ENCODE measurements at places on chromosomes 6 and 20.

GRCh38 chr20:53844259-53844658 is 226.1 kb downstream of the BCAS1 start:
- DNase-seq, result no peak

DNA sequence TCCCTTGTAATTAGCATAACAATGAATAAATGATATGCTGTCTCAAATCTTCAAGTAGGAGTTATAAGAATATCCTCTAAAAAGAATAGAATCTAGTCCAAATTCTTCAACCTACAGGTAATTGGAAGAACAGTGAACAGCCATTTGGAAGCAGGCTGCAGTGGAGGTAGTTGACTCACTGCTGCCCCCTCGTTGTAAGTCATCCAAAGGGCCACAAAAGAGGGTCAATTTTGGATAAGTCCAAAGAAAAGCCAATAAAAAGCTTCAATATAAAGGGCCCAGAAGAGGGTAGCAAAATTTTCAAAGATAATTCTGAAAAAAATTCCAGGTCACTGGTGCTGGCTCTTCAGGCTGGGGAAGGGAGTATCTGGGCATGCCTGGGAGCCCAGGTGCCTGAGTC is 60.8 kb upstream of the SSTR4 start:
- no peak for DNase-seq

DNA sequence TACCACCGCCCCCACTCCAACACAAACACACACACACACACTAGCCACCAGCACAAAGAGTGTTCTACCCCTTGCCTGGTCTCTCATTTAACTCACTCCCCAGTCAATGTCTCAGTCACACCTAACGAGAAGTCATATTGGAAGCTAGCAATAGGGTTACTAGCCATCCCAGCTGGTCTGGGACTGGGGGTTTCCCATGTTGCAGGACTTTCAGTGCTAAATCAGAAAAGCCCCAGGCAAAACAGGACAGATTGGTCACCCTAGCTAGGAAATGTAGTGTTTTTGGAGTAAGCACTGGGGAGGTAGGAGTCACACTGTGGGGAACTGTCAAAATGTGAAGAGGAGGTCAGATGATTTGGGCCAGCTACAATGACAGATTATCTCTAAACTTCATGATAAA is 158.1 kb downstream of the UNC5CL start:
- DNase-seq, result no peak

GRCh38 chr20:16063881-16064280 is 509.4 kb downstream of the KIF16B start:
- DNase-seq, result no peak

DNA sequence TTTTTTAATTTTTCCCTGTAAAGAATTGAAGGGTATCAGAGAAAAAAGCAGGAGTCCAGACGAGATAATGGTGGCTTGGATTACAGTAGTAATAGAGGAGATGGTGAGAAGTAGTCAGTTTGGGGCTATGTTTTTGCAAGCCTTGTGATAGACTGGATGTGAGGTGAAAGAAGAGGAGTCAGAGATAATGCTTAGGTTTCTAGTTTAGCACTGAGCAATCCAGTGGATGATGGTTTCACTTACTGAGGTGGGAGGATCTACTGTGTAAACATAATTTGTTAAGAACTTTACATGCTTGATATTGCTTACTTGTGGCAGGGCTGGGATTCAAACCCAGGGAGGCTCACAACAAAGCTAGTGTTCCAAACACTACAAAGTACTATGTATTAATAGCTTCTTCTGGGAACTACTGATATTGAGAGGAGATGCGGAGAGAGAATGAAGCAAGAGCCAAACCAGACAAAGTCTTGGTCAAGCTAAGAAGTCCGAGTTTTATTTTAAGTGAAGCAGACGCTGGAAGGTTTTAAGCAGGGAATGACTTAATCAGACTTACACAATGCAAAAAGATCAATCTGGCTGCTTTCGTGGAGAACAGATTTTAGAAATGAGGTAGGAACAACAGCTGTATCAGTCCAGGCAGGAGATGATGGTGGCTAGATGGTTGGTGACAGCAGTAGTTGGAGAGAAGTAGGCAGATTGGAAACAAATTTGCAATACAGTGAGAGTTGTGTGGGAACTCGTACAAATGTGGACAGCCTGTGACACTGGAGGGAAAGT is 58.0 kb downstream of the ZFAND3 start:
- no peak for DNase-seq

- DNase-seq, result no peak
These were observed 741.3 kb downstream of the DOK5 start for GRCh38 chr20:55216525-55217242.

- DNase-seq, result no peak
These were observed 185.8 kb upstream of the PRDM1 start for GRCh38 chr6:105900125-105900937.

GRCh38 chr6:17729223-17730077 is 22.7 kb upstream of the NUP153 start:
- DNase-seq, result no peak

DNA sequence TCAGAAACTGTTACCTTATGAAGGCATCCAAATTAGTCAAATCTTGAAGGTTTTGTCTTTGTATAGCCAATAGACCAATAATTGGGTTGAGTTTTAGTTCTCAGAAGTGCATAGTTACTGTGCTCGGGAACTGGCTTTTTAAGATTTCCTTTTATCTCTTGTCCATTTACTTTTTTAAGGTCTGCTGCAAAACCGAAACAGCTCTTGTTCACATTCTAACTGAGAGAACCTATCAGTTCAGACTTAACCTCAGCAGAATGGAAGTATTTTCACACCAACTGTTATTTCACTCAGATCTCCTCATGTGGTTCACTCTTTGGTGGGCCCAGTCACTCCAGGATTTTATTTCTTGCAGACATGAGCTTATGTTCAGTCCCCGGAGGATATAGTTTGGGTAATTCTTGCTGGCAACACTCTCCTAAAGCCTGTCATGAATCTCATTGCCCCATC is 55.5 kb downstream of the TPBG start:
- DNase-seq, result no peak

GRCh38 chr6:111591370-111591900 is 14.2 kb downstream of the TRAF3IP2 start:
- peak; percentile 52 for DNase-seq

DNA sequence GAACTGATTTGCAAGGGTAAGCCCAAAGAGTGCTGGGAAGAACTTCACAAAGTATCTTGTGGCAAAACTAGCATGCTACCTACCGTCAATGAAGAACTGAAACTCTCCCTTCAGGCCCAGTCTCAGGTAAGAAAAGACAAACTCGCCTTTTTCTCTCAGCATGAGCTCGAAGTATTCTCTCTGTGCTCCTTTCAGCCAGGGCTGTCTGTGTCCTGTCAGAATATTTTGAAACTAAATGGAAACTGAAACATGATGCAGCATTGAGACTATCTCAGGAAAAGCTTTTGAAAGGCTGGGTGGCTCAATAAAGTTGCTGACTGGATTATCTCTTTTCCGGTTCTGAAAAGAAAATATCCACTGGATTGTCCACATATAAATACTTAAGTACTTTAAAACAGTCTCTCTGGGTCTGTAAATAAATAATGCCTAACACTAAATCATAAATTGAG is 696 bp downstream of the CALHM5 start:
- no peak for DNase-seq

GRCh38 chr20:8547035-8547650 is 415.1 kb downstream of the PLCB1 start:
- DNase-seq, result no peak

GRCh38 chr20:45920462-45921336 is 8.7 kb upstream of the PLTP start:
- no peak for DNase-seq

GRCh38 chr6:90040931-90041330 is 146.7 kb downstream of the GJA10 start:
- no peak for DNase-seq

DNA sequence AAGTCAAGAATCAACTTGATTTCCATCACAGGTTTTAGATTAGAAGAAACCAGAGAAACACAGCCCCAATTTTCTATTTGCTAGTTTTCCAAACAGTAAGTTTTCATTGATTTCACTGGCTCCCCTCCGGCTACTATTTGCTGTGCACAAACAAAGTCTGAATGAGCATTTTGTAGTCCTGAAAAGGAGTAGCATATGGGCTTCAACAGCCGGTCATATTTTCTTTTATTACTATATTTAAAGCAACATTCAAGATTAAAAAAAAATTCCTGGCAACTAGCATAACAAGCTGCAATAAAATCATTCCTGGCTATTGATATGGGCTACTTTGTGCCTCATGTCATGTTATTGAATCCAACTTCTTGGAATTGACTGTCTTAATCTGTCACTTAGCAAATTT is 48.3 kb downstream of the CARMIL1 start:
- DNase-seq, result no peak

DNA sequence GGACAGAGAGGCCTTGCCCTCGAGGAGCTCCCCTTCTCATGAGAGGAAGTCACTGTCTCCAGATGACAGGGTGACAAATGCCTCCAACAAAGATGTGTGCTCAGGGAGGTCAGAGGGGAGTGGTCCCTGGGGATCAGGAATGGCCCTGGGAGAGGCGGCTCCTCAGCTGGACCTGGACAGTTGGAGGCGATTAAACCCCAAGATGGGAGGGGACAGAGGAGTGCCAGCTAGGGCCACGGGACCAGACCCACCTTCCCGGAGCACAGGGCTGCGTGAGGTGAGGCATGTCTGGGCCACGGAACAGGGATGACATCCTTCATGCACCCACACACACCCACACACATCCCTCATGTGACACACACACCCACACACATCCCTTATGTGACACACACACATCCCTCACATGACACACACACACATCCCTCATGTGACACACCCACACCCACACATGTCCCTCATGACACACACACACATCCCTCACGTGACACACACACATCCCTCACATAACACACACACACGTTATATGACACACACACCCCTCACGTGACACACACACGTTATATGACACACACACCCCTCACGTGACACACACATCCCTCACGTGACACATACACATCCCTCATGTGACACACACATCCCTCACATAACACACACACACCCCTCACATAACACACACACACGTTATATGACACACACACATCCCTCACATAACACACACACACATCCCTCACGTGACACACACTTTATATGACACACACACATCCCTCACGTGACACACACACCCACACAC is 57.4 kb upstream of the SLCO4A1 start:
- no peak for DNase-seq

DNA sequence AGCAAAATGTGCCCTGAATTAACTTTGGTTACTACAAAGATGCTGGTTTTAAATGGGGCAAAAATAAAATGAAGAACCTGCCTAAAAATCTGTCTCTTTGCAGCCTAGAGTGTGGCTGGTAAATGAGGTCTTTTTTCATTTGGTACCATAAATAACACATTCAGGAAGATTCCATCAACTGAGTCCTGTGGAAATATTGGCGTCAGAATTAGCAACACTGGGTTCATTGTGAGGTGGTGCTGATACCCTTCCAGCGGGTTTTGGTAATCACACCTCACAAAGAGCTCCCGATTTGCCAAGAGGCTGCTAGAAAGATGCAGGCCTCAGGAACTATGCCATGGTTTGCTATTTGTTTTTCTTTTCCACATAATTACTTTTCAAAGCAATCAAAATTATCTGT is 55.3 kb downstream of the FAM50B start:
- DNase-seq, result no peak

DNA sequence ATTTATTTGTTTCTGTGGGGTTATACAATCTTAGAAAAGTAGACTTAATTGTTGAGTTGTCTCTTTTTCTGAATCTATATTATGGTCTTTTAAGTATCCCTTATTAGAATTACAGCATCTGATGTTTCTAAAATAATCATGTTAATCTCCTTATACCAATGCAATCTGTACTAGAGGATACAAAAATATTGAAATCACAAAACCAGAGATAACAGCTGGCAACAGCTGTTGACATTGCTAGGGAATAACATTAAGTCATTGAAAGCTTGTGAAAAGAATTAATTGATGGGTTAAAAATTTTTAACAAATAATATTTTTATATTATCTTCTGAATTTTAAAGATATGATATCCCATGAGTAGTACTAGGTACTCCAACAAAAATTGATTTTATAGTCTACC is 162.6 kb downstream of the COL19A1 start:
- no peak for DNase-seq

DNA sequence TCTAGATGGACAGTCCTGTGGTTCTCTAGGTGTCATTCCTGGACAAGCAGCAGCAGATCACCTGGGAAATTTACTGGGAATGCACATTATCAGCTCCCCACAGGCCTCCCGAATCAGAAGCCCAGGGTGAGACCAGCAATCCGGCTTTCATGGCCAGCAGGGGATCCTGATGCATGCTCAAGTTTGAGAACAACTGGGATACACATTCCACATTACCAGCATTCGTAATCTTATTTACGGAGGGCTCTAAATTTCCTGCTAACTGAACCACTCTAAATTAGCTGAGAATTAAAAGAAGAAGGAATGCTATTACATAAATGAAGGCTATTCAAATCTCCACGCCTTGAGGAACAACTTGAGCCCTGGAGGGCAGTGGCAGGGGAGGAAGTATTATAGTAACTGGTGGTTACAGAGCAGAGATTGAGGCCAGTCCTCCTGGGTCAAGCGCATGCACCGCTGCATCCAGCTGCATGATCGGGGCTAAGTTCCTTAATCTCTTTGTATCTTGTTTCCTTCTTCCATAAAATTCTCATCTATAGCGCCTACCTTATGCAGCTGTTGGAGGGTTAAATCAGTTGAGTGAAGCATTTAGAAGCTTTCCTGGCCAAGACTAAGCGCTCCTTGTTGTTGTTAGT is 403.7 kb downstream of the CDH26 start:
- no peak for DNase-seq

GRCh38 chr20:38272398-38272797 is 11.9 kb upstream of the KIAA1755 start:
- no peak for DNase-seq

GRCh38 chr6:100057941-100058340 is 63.9 kb upstream of the MCHR2 start:
- DNase-seq, result no peak

GRCh38 chr6:16681260-16681873 is 79.9 kb downstream of the ATXN1 start:
- DNase-seq, result no peak

DNA sequence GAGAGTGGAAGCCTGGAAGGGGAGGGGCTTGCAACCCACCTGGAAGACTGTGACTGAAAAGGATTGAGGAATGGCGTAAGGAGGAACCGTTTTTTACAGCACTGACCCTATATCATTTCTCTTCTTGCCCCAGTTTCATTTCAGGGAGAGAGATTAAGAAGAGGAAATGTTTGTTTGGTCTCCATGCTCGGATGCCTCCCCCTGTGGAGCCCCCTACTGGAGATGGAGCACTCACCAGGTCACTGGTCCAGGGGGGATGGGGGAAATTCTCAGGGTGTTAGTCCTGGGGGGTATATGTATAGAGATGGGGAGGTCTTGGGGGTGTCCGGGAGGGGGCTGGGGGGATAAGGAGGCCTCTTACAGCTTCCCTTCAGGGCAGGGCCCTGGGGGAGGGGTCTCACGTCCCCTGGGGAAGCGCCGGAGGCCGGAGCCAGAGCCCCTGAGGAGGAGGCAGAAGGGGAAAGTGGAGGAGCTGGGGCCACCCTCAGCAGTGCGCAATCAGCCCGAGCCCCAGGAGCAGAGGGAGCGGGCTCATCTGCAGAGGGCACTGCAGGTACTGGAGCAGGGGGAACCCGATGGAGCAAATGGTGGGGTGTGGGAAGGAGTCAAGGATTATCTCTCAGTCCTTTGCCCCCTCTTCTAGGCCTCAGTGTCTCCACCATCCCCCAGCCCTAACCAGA is 3.2 kb downstream of the CUTA start:
- no peak for DNase-seq

- DNase-seq, result no peak
These were observed 98.1 kb downstream of the HIVEP2 start for GRCh38 chr6:142846883-142847287.
